Hematopoietic multipotent progenitor cell treated with erythropoietin and hydrocortisone succinate and interleukin-3 and kit ligand, for 4 days (in vitro differentiated cells): ENCODE measurements at places on chromosomes 6 and 20.

DNA sequence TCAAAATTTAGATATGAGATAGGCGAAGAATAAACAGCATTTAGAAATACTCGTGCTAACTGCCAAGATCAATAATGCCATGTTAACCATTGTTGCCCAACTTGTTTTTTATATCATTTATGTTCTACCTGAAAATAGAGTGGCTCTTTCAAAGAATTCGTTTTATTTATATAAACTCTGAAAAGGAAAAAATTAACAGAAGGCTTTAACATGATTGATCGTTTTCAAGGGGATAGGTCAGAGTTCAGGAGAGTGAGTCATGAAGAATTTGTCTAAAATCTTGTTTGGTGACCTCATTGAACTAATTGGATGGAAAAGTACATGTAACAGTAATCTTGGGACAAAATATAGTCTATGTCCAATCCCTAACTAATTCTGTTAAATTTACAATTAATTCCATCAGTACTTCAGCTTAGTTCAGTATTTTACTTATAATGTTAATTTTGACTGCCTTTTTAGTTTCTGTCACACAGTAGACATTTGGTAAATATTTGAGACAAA lies 11.1 kb upstream of the ELOVL2 start:
- DNase-seq: no peak

DNA sequence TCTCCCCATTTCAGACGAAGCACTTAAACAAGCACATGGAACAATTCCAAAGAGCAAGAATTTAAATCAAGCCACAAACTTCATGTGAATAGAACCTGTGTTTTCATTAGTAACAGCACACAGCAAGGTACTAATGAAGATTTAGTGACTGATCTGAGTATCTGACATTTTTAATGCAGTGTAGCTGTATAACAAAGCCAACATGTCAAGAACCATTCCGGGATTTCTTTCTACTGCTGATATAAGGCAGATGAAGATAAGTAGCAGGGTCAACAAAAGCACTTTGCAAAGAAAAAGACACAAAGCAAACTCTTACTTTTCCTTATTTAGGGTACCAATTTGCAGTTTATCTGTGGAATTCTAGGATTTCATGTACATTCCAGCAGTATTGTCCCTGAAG lies 11.3 kb downstream of the SLC17A5 start:
- DNase-seq: no peak

- no peak for DNase-seq
Measured at GRCh38 chr20:54469293-54469692, 6.1 kb upstream of the DOK5 start.

- no peak for DNase-seq
Measured at GRCh38 chr6:87827346-87827745, 125.3 kb upstream of the AKIRIN2 start.

DNA sequence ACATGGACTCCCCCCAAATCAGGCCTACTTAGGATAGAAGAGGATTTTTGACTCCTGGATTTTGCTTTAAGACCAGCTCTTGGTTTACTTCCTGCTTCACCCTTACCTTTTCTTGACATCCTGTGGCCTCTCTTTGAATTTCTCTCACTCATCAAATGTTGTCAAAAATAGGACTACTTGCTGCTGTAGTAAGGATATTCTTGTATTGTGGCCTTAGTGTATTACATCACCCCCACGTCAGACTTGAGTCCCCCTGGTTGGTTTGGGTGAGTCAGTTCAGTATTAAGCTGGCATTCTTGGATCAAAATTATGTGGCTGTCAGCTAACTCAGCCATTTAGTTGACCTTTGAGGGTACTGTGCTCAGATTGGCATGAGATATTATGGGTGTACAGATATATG lies 1.1 kb downstream of the TPX2 start:
- DNase-seq: peak; percentile 60

GRCh38 chr6:31660381-31661261 lies at the start of gene C6orf47:
Gene C6orf47, minus strand, starts transcription at chr6:31660778. Its CDS starts 831 bp downstream, at chr6:31659947.
- peak; percentile 95 for DNase-seq

DNA sequence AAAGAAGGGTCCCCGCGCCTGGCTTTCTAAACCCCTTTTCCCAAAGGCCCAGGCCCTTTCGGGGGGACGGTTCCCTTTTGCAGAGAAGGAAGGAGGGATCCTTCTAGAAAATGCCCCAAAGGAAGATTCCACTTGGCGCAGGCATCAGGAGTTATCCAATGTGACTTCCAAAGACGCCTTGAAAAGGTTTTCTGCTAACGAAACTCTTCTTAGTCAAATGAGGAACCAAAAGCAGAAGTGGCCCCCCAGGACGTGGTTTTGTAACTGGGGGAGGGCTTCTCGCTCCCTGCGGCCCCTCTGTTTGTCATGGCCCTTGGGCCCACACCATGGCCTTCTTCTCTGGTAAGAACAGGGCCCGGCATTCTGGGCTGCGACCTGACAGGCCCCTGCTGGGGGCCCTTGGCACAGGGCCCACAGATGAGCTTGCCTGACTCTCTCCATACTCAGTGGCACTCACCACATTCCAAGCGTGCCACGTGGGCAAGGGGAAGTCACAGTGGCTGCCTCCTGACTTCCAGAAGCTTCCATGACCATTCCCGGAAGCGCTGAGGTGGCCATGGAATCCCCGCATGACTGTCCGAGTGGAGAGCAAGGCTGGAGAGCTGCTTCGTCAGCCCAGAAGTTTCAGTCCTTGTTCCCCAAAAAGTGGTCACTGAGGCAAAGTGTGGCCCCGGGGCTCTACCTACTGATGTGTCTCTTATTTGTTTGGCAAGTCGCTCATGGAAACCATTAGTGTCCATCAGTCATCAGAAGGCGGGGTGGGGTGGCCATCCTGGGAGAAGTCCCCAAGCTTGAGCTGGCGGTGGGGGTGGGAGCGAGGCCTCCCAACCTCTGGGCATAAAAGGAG lies 834 bp upstream of the CTSZ start:
- DNase-seq: peak; percentile 87

DNA sequence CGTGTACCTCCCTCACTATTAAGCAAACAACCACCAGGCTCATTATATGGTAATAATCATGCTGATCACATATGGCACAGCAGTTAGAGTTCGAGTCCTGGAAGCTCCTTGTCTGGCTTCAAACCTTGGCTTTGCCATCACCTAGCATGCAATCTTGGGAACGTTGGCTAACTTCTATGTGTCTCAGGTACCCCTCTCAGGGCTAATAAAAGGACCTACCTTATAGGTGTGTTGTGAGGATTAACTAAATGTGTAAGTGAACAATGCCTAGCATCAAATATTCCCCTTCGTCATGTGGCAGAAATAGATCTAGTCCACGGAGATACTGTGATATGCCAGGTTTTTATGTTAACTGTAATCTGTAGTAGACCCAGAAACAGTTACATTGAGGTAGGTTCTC lies 10.4 kb downstream of the CYP24A1 start:
- no peak for DNase-seq

DNA sequence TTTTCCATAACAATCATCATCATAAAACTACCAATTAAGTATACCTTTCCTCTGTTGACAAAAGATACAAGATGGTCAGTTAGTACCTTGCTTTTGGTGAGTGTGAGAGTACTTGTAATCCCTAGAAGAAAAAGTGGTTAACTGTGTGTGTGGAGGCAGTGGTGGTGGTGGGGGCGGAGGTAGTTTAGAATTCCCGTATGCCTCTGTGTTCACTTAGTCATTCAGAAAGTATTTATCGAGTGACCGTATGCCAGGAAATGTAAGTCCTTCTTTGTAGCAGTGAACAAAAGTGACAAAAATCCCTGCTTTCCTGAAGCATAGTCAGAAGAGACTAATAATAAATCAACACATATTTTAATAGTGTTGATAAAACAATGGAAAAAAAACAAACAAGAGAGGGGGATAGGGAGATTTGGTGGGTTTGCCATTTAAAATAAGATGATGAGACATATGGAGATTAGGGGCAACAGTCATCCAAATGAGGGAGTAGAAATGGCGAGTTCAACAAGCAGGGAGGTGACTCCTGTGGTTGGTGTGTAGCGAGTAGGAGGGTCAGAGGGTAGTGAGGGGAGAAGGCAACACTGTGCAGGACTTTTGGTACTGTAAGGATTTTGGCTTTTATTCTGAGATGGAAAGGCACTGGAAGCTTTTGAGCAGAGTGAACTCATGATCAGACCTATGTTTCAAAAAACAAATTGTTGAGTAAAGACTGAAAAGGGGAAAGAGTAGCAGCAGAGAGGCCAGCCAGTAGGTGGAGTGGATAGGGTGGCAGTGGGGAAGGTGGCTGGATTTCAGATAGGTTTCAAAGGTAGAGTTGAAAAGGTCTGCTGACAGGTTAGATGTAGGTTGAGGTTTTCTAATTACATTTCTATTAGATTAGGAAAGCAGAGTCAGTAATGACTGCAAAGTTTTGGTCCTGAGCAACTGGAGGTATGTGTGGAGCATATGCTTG lies 40.3 kb upstream of the SIM1 start:
- DNase-seq: no peak

DNA sequence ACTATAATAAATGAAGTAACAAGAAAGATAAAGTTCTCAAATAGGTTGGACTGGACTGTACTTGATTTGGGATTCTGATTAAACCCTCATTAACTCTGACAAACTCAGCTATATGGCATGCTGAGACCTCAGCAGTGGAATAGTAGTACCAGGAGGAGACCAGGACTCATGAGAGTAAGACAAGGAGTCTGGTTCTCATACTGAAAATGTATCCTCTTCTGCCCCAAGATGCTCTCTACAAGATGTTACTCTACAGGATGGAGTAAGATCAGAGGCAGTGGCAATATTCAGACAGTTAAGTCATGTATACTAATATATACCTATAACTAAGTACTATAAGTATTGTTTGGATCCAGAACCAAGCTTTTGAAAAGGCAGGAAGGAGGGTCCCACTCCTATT lies 31.9 kb upstream of the SYNCRIP start:
- DNase-seq: peak; percentile 37

DNA sequence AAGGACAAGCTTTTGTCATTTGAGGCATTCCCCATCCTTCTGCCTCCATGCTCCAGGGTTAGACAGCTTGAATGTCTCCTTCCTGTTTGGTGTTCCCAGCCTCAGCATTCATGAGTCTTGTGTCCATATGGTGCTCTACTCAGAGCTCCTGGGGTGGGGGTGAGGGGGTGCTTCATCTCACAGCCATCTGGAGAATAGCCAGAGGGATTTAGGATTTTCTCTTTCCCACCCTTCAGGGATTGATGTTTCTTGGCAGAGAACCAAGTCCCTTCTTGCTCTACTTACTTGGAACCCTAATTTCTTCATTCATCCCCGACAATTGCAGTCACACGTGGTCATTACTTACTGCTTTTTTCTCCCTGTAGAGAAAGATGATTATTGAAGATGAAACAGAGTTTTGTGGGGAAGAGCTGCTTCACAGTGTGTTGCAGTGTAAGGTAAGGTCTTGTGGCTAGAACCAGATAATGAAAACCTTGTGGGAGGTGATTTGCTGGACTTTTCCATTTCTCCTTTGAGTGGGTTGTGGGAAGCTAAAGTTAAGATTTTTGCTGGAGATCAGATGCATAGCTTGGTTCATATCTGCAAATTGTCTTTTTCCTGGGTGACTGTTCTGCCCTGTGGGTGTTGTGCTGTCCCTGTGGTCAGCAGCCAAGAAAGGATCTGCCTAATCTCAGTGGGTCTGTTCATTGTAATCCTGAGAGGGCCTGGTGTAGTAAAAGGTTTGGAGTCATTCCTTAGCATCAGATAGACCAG lies 18.6 kb downstream of the CMTR1 start:
- DNase-seq: no peak

DNA sequence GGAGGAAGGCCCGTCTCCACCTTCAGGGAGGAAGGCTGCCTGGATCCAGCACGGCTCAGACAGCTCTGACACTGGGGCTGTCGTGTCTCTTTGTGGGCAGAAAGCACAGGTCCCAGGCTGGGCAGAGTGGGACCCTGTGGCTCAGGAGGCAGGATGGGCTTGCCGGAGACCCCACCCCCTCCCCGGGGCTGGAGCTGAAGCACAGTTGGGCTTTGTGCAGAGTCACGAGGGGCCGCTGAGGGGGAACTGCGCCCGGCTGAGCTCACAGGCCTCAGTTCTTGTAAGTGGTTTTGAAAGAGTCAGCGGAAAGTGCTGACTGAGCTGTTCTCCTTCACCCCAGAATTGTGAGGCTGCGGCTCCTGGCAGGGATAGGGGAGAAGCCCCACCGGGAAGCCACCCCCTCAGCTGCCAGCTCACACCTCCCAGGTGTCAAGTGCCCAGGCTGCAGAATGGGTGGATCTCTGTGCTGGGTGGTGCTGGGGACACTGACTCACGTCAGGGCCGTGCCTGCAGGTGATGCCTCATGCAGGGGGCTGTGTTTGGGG lies 145.5 kb upstream of the RNF24 start:
- peak; percentile 81 for DNase-seq

DNA sequence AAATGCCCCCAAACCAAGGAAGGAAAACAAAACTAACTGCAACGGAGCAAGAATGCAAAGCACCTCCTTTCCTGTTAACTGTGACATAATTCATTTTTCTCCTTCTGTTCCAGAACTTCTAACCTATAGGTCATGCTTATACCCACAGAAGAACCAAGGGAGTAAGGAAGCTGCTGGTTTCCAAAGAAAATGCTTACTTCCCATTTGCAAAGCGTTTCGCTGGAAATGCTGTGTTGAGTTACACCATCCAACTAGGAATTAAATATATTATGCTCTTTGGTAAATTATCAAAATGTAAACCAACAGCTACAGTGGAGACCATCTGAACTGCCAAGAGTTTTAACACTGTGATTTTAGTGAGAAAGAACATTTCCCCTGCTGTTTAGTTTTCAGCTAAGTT lies 42.9 kb downstream of the ATXN1 start:
- DNase-seq: no peak

GRCh38 chr6:162770955-162771354 lies 43.2 kb downstream of the PACRG start:
- DNase-seq: no peak

GRCh38 chr6:139625081-139625939 lies 250.9 kb upstream of the CITED2 start:
- DNase-seq: peak; percentile 91

DNA sequence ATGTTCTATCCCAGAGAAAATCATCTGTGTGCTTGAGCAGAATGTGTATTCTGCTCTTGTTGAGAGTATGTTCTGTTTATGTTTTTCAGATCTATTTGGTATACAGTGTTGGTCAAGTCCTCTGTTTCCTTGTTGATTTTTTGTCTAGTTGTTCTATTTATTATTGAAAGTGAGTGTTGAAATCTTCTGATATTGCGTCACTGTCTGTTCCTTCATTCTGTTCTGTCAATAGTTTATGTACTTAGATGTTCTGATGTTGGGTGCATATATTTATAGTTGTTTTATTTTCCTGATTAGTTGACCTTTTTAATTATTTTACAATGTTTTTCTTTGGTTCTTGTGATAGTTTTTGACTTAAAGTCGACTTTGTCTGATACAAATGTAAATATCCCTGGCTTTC lies 458.7 kb upstream of the HSF2 start:
- no peak for DNase-seq

DNA sequence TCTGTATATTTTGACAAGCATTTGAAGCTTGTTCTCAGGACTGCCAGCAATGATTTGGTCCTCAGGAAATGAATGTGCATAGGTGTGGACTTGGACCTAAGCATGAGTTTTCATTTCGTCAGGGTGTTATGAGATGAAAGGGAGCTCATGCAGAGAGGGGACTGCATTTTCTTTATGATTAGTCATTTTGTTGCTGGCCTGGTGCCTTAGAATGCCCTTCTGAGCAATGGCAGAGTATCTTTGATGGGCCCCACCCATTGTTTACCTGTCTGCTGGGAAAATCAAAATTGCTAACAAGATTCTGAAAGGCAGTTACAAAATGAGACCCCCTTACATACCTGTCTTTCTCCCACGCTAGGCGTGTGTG lies 51.5 kb upstream of the MTHFD1L start:
- no peak for DNase-seq

- DNase-seq: peak; percentile 81
Measured at GRCh38 chr6:26163427-26164119, 76.3 kb downstream of the HFE start.
